ENCODE measurements at places on chromosomes 5 and 9. TPM values are rescaled to one million over a fixed set of nuclear protein-coding genes. Genes with fewer than 3 reads are reported as not detected.

GRCh38 chr9:125767349-125767748, 20.2 kb downstream of the PBX3 start:
- DNase-seq = no peak
- H3K36me3 ChIP-seq = no peaks in the 10 kb centered on the region
- H3K27ac ChIP-seq = no peak overlapping the region
- no peak overlapping the region for H3K4me3 ChIP-seq

The SH3GL2 gene
- total RNA-seq = 4.5 TPM

The EXOSC2 gene
- 6.4 TPM for total RNA-seq

- H3K27ac ChIP-seq = peak overlapping the region; percentile 94
- H3K4me1 ChIP-seq = peaks cover 28% of the 10 kb centered on the region
- H3K36me3 ChIP-seq = no peaks in the 10 kb centered on the region
- DNase-seq = no peak
Measured at GRCh38 chr9:85742597-85742936, 813 bp upstream of the AGTPBP1 start.

The UBAP2 gene
- total RNA-seq = 42.2 TPM

The ADCY2 gene
- 2.6 TPM for total RNA-seq

The PHF24 gene
- not detected for total RNA-seq

DNA sequence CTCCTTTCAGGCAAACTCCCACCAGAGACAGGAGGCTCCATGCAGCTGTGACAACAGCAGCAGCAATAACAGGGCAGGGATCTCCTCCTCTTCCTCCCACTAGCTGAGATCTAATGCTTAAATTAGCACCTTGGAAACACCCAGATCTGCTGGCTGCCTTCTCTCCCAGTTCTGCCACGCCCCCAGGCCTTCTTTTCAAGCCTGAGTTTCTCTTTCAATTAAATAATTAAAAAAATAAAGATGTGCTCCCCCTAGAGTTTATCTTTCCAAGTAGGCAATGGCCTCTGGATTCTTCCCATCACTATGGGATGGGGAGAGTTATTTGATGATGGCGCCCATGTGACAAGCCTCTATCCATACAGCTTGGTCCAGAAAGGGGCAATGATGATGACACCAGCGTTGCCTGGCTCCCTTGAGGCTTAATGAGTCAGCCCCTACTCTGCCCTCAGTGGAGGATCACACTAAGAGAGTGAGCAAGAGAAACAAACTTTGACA, 3.8 kb downstream of the FAM219A start:
- no peaks in the 10 kb centered on the region for H3K27me3 ChIP-seq
- peaks cover 25% of the 10 kb centered on the region for H3K4me1 ChIP-seq
- no peaks in the 10 kb centered on the region for H3K36me3 ChIP-seq

- no peaks in the 10 kb centered on the region for H3K36me3 ChIP-seq
- DNase-seq = no peak
- no peak overlapping the region for H3K27ac ChIP-seq
- H3K4me3 ChIP-seq = no peak overlapping the region
- H3K27me3 ChIP-seq = no peaks in the 10 kb centered on the region
Measured at GRCh38 chr5:93053825-93054224, 527.2 kb downstream of the NR2F1-AS1 start.

The COL27A1 gene
- 26.3 TPM for total RNA-seq

The SLC36A2 gene
- total RNA-seq = not detected

The CATSPER3 gene
- not detected for total RNA-seq

DNA sequence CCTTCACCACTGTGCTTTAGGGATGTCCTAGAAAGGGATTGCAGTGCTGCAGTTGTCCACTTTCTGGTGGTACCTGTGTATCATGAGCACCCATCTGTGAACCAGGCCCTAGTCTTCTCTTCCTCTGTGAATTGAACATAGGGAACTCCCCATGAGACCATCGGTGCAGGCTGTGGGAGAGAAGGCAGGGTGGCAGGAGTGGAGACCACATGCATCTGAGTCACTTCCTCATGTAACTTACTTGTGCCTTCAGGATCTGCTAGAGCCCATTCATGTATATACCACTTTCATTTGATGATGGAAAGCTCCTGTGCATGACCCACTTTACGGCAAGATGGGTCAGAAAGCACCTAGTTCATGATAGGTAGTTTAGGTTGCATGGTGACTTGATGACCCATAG, 478.1 kb upstream of the CDH9 start:
- DNase-seq = no peak
- no peaks in the 10 kb centered on the region for H3K4me1 ChIP-seq
- no peak overlapping the region for H3K4me3 ChIP-seq
- no peaks in the 10 kb centered on the region for H3K36me3 ChIP-seq
- no peaks in the 10 kb centered on the region for H3K27me3 ChIP-seq

DNA sequence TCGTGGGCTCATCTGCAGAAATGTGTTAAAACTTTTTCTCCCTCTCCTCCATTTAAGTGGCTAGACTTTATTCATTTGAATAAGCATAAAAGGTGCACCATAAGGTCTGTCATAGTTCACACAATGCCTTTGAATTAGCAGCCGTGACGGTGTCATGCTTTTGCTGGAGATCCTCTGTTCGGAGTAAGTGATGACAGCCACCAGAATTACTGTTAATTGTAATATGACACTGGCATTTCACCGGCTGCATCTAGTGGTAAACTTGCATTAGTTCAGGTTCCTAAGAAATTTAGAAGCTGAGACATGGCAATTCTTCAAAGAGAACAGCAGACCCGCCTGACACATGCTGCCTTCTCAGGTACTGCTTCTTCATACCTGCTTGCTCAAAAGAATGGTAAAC, 241.7 kb downstream of the EBF1 start:
- H3K4me1 ChIP-seq = no peaks in the 10 kb centered on the region
- no peaks in the 10 kb centered on the region for H3K36me3 ChIP-seq
- H3K27ac ChIP-seq = no peak overlapping the region
- peaks cover 6% of the 10 kb centered on the region for H3K27me3 ChIP-seq

The SLC36A3 gene
- total RNA-seq = not detected

GRCh38 chr9:87596862-87597261, 99.2 kb downstream of the DAPK1 start:
- DNase-seq = peak; percentile 72
- no peaks in the 10 kb centered on the region for H3K36me3 ChIP-seq
- H3K4me1 ChIP-seq = peaks cover 85% of the 10 kb centered on the region
- H3K4me3 ChIP-seq = no peak overlapping the region
- H3K27ac ChIP-seq = peak overlapping the region; percentile 5

- H3K27me3 ChIP-seq = peaks cover 34% of the 10 kb centered on the region
- no peak overlapping the region for H3K4me3 ChIP-seq
- DNase-seq = no peak
- H3K36me3 ChIP-seq = no peaks in the 10 kb centered on the region
- no peak overlapping the region for H3K27ac ChIP-seq
Measured at GRCh38 chr5:176775409-176775808, 35.0 kb upstream of the UNC5A start.

- H3K27me3 ChIP-seq = no peaks in the 10 kb centered on the region
- no peak for DNase-seq
- no peaks in the 10 kb centered on the region for H3K4me1 ChIP-seq
- no peak overlapping the region for H3K4me3 ChIP-seq
- no peak overlapping the region for H3K27ac ChIP-seq
- peaks cover 26% of the 10 kb centered on the region for H3K36me3 ChIP-seq
Measured at GRCh38 chr9:131870156-131870555, 130.3 kb upstream of the RAPGEF1 start.

The DMRT3 gene
- total RNA-seq = not detected

- no peak for DNase-seq
- no peaks in the 10 kb centered on the region for H3K27me3 ChIP-seq
- H3K4me3 ChIP-seq = no peak overlapping the region
- no peaks in the 10 kb centered on the region for H3K36me3 ChIP-seq
- no peaks in the 10 kb centered on the region for H3K4me1 ChIP-seq
Measured at GRCh38 chr9:105132606-105133005, 111.8 kb upstream of the SLC44A1 start.

- DNase-seq = no peak
- no peak overlapping the region for H3K4me3 ChIP-seq
- no peaks in the 10 kb centered on the region for H3K36me3 ChIP-seq
Measured at GRCh38 chr9:89247431-89248353, 63.3 kb upstream of the CKS2 start.

The CDKN2A gene
- not detected for total RNA-seq

- H3K4me3 ChIP-seq = peak overlapping the region; percentile 54
- H3K27ac ChIP-seq = peak overlapping the region; percentile 82
- DNase-seq = peak; percentile 54
- H3K27me3 ChIP-seq = peaks cover 97% of the 10 kb centered on the region
- H3K4me1 ChIP-seq = peaks cover 48% of the 10 kb centered on the region
Measured at GRCh38 chr5:55232271-55232984, 980 bp downstream of the CCNO start.

The KCNMB1 gene
- total RNA-seq = 14.7 TPM

DNA sequence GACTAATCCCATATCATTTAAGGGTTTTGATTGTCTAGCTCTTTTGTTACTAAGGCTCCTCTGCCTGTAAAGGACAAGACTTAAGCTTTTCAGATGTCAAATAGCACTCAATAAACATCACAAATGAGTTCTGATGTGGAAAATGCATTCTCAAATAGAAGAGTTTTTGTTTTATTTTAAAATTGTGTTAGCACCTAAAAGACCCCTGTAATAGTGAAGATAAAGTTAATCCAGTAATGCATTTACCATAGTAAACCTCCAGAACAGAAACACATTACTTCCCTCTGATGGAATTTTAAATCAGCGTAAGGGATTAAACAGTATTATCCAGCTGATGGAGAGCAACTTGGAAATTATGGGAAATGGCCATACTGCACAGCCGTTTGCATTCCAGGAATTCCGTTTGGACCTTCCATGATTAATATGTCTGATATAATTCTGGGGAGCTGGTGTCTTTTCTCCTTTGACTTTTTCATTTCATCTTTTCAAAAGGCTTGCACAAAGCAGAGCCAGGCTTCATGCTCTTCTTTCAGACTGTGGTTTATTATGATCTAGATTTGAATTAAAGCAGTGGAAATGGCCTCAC, 105.6 kb downstream of the PPP2R2B start:
- no peak for DNase-seq
- H3K4me3 ChIP-seq = no peak overlapping the region
- H3K27me3 ChIP-seq = no peaks in the 10 kb centered on the region
- no peak overlapping the region for H3K27ac ChIP-seq
- no peaks in the 10 kb centered on the region for H3K36me3 ChIP-seq

DNA sequence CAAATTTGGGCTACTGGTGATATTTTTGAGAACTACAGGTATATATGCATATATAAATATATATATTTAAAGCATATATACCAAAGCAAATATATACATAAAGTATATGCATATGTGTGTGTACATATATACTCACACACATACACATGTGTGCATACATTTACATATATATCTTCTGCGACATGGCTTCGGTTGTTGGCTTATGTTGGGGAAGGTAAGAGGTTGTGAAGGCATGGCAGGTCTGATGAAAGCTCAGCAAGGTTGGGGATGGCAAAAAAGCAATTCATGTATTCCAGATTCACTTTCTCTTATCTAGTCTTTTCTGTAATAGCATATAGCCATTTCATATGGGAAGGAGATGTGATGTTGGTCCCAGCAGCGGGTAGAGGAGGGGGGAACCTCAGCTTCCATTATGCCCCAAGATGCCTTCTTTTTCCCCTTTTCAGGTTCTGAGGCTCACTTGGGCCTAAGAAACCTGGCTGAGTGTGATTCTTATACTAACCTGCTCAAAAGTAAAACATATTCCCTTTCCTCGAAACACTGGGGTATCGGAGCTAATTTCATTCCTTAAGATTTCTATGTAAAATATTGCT, 201.7 kb downstream of the MEF2C start:
- H3K27me3 ChIP-seq = peaks cover 100% of the 10 kb centered on the region
- no peak for DNase-seq
- peaks cover 11% of the 10 kb centered on the region for H3K4me1 ChIP-seq
- no peak overlapping the region for H3K27ac ChIP-seq

- H3K4me1 ChIP-seq = no peaks in the 10 kb centered on the region
- no peaks in the 10 kb centered on the region for H3K27me3 ChIP-seq
- no peaks in the 10 kb centered on the region for H3K36me3 ChIP-seq
- no peak overlapping the region for H3K4me3 ChIP-seq
- H3K27ac ChIP-seq = no peak overlapping the region
Measured at GRCh38 chr5:181138258-181138657, 7.3 kb upstream of the OR2V1 start.

The RGS7BP gene
- 1.3 TPM for total RNA-seq

DNA sequence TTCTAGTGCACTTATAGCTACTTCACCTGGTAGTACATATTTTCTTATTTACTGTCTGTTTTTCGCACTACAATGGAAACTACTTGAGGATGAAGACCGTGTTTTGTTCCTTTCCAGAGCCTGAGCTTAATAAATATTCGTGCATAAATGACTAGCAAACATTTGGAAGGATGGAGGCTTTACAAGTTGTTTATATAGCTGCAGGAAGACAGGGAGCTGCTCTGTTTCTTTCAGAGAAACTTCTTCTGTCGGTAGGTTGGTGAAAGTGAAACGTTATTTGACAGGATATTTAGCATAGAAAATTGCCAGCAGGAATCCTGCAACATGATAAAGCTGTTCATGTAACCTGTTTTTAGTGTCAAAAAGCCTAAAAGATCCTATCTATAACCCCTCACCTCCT, 210.6 kb downstream of the PCSK5 start:
- H3K27me3 ChIP-seq = no peaks in the 10 kb centered on the region
- no peak overlapping the region for H3K4me3 ChIP-seq
- no peak overlapping the region for H3K27ac ChIP-seq
- no peak for DNase-seq
- H3K4me1 ChIP-seq = no peaks in the 10 kb centered on the region

- H3K27ac ChIP-seq = no peak overlapping the region
- H3K4me1 ChIP-seq = no peaks in the 10 kb centered on the region
- H3K4me3 ChIP-seq = no peak overlapping the region
- no peaks in the 10 kb centered on the region for H3K27me3 ChIP-seq
Measured at GRCh38 chr5:59565551-59565950, 328.0 kb downstream of the PDE4D start.

The TEK gene
- 2.0 TPM for total RNA-seq

- no peak for DNase-seq
- H3K27me3 ChIP-seq = no peaks in the 10 kb centered on the region
- H3K4me1 ChIP-seq = peaks cover 11% of the 10 kb centered on the region
- H3K36me3 ChIP-seq = no peaks in the 10 kb centered on the region
Measured at GRCh38 chr5:56085193-56085592, 90.4 kb upstream of the IL6ST start.

GRCh38 chr9:121399883-121400607, 30.0 kb upstream of the STOM start:
- H3K27me3 ChIP-seq = no peaks in the 10 kb centered on the region
- H3K4me3 ChIP-seq = no peak overlapping the region
- no peaks in the 10 kb centered on the region for H3K36me3 ChIP-seq

DNA sequence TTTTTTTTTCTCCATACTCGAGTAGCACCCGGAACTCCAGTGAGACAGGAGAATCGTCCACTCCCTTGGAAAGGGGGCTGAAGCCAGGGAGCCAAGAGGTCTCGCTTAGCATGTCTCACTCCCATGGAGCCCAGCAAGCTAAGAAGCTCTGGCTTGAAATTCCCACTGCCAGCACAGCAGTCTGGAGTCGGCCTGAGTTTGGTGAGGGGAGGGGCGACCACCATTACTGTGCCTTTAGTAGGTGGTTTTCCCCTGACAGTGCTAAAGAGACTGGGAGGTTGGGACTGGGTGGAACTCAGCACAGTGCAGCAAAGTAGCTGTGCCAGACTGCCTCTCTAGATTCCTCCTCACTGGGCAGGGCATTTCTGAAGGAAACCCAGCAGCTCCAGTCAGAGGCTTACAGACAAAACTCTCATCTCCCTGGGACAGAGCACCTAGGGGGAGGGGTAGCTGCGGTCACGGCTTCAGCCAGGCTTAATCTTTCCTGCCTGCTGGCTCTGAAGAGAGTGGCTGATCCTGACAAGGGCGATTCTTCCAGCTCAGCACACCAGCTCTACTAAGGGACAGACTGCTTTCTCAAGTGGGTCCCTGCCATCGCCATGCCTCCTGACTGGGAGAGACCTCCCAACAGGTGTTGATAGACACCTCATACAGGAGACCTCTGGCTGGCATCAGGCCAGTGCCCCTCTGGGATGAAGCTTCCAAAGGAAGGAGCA, 414.5 kb upstream of the ZNF608 start:
- no peaks in the 10 kb centered on the region for H3K36me3 ChIP-seq
- no peak overlapping the region for H3K4me3 ChIP-seq
- no peaks in the 10 kb centered on the region for H3K27me3 ChIP-seq
- no peaks in the 10 kb centered on the region for H3K4me1 ChIP-seq

The ZNF366 gene
- 4.9 TPM for total RNA-seq
